ENCODE measurements at places on chromosomes 3 and 15. TPM values are rescaled to one million over a fixed set of nuclear protein-coding genes. Genes with fewer than 3 reads are reported as not detected.

SI gene
- not detected for total RNA-seq

MEGF11 gene
- not detected for total RNA-seq

DNA sequence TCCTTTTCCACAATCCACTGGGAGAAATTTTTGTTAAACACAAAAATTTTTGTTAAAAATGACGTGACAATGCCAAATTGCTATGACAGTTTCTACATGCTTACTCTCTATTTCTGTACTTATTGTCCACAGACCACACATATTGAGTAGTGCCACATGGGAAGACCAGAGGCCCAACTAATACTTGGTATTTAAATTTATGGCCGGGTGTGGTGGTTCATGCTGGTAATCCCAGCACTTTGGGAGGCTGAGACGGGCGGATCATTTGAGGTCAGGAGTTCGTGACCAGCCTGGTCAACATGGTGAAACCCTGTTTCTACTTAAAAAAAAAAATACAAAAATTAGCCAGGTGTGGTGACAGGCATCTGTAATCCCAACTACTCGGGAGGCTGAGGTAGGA is 20.3 kb downstream of the ZBTB11 start:
- DNase-seq = no peak

PAQR9 gene
- total RNA-seq = not detected

GOLGA8T gene
- not detected for total RNA-seq

GRCh38 chr3:164962610-164963009 is 115.7 kb downstream of the SI start:
- no peak for DNase-seq

DNA sequence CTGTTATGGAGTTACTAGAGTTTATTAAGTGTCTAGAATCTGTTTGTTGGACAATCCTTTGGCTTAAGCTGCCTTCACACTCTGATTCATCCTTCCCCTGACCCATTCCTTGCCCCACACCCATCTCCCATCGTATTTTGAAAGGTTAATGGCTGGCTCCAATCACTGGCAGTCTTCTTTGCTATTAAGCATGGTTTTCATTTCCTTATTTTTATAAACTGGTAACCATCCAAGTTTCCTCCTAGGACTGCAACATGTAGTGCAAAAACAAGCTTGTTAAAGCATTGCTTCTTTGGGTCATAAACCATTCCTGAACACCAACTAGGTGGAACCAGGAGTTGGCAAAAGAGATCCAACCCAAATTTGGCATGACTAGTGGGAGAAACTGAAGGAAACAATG is 148.4 kb downstream of the DTWD1 start:
- no peak for DNase-seq

GRCh38 chr15:66613743-66614142 is 47.9 kb upstream of the LCTL start:
- DNase-seq = no peak

GRCh38 chr15:60539016-60539415 is 60.1 kb upstream of the ICE2 start:
- no peak for DNase-seq

GRCh38 chr3:195899701-195900435 is 8.5 kb downstream of the TNK2 start:
- peak; percentile 19 for DNase-seq

SRGAP3 gene
- total RNA-seq = 4.7 TPM

- no peak for DNase-seq
Measured at GRCh38 chr15:69011641-69012040, 2.9 kb upstream of the NOX5 start.
